ENCODE measurements at places on chromosomes 1 and 21.
A peak's percentile ranks its signal among the peaks of the same experiment; 100 is the strongest.

DNA sequence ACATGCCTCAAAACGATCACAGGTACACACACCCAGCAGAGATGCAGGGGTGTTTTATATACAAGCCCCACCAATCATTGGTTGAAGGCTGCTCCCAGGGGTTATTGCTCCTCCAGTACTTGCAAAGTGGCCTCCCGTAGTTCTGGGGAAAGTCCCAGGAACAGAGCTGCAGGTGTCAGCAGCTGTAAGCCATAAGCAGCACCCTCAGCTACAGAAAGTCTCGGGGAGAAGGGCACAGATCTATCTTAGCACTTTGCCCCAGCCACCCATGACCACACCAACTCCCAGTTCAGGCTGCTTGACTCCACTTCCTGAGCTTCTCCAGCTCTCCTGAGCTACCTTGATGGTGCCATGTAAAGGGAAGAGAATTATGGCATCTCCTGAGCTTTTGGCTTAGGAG is 222.7 kb upstream of the GJB5 start:
- DNase-seq: no peak

DNA sequence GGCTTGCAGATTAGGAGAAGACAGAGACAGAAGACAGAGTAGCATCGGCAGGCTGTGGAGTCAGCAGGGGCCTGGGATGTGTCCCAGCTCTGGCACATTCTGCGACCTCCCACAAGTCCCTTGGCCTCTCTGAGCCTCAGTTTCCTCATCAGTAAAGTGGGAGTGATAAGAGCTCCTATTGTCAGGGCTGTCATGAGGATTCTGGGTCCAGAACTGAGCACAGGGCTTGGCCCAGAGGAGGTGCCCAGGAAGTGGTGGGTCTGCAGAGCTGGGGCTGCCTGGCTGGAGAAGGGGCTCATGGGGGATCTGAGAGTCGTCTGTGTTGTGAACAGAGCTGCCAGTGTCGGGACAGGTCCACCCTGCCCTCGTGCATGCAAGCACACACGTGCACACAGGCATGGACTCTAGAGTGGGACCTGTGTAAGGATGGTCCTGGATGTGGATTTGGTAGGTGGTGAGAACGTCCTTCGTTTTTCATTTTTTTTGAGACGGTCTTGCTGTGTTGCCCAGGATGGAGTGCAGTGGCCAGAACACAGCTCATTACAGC is 262.9 kb downstream of the PTPRU start:
- no peak for DNase-seq

- DNase-seq: no peak
Observed at GRCh38 chr1:156474966-156475365, 25.6 kb downstream of the MEF2D start.

- DNase-seq: peak; percentile 18
Observed at GRCh38 chr1:101216623-101217022, 20.2 kb upstream of the S1PR1 start.

DNA sequence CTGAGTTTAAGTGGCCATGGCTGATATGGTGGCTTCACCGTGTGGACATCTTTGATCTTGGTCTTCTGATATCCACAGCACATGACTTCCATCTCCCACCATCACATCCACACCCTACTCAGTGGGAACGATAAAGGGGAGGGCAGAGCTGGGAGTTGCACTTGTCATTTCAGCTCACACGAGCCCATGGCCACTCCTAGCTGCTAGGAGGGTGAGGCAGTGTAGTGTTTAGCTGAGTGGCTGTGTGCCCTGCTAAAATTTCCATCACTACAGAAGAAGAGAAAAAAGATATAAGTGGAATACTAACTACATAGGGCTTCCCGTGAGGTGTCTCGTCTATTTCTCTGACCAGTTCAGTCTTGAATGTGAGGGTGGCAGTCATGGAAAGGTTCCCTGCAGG is 123.3 kb upstream of the EDN2 start:
- no peak for DNase-seq

GRCh38 chr1:60908159-60908558 is 174.2 kb upstream of the NFIA start:
- DNase-seq: no peak

DNA sequence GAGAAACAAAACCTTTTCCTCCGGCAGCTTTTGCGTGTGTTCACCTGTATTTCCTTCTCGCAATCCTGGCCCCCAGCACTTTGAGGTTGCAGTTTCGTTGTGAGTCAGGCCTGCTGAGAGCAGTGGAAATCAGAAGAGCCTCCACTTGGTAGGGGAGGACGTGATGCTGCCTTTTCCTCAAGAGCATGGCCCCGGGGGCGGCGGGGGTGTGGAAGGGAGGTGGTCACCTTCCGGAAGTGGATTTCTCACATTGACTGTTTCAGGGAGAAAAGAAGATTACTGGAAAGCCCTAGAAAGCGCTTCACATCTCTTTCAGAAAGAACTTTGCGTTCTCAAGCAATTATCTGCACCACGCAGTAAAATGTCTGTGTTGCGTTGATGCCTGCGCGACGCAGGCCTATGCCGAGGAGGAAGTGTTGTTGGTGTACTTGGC is 12.2 kb upstream of the IL10 start:
- DNase-seq: no peak

DNA sequence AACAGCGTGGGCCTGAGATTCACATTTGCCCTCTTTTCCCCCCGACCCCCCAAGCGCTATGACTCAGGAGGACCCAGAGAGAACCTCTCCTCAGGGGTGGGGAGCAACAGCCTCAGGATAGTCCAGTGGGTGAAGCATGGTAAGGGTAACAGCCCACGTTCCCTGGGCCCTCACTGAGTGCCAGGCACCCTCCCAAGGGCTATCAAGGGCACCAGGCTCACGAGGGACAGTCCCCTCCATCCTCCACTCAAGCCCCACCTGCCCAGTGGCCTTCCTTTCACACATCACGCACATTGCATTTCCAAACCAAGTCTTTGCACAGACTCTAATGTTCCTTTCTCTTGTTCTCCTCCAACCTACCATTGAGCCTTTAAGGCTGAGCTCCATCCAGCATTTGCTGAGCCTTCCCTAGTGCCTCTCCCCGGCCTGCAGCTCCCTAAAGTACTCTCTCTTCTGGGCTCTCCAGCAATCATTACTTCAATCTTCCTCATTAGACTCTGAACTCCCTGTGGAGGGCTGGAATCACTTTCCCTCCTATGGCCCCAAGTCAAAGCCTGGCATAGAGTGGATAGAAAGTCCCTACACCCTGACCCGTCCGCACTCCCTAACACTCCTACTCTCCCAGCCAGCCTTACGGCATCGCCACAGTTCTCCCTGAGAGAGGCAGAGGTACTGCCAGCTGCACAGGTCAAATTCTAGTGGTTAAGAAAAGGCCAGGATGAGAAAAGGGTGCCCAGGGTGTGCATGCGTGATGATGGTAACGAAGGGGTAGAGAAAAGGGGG is 1.0 kb downstream of the AKR7A2 start:
- no peak for DNase-seq

DNA sequence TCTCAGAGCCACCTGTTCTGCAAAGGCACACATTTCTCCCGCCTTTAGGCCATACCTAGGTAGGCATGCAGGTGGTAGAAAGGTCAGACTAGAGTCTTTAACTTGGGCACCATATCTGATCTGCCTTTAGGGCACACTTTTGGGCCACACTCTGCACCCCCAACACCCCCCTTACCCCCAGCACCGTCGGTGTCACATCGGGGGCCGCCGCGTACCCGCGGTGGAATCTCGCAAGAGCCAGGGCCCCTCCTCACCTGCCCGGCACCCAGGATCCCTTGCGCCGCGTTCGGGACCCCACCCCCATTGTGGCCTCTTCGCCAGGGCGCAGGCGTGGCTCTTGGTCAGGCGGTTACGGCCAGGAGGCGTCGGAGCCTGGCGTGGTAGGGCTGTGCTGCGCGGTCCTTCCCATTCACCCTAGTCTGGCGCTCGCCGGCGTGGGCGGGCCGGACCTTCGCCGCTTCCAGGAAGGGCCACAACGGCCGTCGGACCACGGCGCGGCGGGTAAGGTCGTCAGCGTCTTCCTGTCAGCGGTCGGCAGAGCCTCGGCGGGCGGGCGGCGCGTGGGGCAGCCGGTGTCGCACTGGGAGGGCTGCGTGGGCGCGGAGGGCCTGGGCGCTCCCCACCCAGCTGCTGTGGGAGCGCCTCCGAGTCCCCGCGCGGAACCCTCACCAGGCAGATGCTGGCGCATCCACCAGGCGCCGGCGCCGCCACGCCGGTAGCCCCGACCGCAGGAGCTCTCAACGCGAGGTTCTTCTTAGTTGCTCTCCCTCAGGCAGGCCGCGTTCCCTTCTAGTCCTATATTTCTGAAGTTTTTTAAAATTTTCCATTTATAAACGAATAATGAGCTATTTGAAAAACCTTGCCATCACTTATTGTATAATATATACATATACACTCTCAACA is at the start of gene DNAH14:
DNAH14 (plus strand) TSS at position 341 of the 903 bp plus-strand sequence. CDS start 23,028 bp downstream, outside the sequence.
- peak; percentile 83 for DNase-seq

DNA sequence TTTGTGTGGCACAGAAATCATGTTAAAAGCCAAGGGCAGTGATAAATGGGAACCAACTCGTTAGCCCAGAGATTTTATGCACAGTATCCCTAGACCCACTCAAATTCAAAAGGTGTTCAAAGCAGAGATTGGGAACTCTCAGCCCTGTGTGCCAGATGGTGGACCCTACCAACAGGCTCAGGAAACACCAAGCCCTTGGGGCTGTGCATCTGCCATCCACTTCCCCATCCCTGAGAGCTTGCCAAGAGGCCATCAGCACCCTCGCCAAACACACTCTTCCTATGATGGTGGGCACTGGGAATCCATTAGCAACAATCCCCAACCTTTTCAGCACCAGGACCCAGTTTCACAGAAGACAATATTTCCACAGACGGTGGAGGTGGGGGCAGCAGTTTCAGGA is 194.2 kb upstream of the NFIA start:
- no peak for DNase-seq

DNA sequence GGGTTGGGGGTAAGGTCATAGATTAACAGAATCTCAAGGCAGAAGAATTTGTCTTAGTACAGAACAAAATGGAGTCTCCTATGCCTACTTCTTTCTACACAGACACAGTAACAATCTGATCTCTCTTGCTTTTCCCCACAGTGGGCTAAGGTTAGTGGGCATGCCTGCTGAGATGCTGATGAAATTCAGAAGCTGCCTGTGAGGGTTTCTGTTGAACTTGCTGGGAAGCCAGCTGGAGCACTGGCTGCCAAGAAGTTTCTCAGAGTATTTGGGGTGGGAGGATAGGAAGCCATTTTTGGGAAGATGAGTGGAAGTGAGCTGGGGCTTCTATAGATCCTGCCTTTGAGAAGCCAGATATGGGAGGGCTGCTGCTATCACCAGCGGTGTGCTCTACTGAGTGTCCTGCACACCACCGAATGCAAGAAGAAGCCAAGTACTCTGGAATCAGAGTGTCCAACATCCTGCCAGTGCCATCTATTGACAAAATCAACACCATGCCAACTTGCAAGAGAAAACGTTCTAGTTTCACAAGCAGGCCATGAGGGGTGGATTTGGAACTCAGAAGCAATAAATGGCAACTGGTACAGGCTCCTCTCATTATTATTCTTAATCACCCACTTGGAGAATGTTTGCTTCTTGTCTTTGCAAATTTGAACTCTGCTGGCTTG is 102.7 kb downstream of the PTPRU start:
- peak; percentile 25 for DNase-seq

GRCh38 chr1:88399690-88400089 is 284.4 kb upstream of the PKN2 start:
- no peak for DNase-seq

GRCh38 chr1:218671573-218671972 is 326.4 kb downstream of the TGFB2 start:
- DNase-seq: peak; percentile 95

DNA sequence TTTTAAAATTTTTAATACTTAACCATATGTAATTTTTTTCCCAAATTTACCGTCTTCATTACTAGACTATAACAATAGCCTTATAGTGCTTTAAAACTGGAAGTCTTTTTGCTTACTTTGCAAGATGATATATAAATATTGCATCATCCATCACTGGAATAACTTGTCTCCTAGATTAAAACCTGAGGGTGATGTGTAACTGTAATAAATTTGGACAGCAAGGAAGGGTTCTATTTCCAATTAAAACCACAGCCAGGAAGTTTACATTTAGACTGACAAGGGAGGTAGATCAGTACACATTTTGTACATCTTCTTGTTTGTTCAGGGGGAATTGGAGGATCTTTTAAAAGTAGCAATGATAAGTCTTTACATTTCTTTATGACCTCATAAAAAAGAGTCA is 21.9 kb downstream of the NTNG1 start:
- DNase-seq: no peak

DNA sequence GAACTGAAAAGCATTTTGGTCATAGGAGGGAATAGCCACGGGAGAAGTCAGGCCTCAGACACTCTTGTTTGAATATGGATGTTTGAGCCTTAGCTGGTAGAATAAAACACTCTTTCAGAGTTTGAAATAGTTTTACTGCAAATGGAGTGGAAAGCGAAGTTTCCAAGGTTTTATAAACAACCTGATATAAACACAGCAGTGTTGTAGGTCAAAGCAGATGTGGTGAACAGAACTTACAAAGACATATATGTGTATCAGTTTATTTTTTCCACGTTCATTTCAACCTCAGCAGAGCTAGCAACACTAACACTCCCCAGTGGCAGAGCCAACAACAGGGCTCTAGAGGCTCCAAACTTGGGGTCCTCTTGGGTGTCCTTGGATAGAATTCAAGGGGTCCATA is 89.9 kb downstream of the WLS start:
- DNase-seq: peak; percentile 45

- no peak for DNase-seq
Observed at GRCh38 chr1:227791425-227792143, 23.9 kb upstream of the PRSS38 start.

GRCh38 chr1:171298696-171299095 is 15.3 kb upstream of the FMO4 start:
- no peak for DNase-seq

DNA sequence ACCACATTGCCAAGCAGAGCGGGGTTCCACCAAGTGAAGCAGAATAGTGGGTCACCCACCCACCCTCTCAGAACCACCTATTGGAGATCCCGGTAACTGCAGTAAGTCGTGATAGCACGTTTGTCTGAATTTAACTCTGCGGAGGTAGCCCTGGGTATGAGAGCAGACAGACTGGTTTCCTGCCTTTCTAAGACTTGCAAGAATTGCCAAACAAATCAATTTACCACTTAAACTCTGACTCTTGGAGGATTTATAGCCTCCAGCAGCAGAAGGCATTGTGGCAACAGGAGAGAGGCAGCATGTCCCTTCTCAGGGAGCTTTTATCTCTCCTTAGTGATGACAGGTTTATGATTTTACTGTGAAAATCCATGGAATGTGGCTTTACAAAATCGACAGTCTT is 287.9 kb upstream of the FMN2 start:
- DNase-seq: no peak

DNA sequence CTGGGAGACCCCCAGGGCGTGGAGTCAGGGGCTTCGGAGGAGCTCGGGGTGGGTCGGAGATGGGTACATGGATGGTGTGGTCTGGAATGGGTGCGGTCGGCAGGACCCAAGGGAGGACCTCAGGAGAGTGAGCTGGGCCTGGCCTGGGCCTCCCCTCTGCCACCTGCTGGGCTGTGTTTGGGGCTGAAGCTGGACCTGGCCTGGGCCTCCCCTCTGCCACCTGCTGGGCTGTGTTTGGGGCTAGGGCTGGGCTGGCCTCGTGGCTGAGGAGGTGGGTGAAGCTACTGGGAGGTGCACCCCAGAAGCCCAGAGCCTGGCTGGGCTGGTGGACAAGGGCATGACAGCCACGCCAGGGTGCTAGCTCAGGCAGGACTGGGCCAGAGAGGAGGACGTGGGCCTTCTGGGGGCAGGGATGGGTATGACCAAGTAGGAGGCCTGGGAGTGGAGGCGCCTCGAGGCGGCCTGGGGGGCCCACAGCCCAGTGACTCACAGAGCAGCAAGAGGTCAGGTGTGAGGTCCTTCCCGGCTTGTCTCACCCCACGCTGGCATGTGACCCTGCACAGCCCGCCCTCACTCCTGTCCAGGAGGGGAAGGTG is 14.5 kb downstream of the SAMD11 start:
- DNase-seq: no peak

- peak; percentile 54 for DNase-seq
Observed at GRCh38 chr1:21904704-21905520, 32.2 kb downstream of the HSPG2 start.
